Fibroblast of the conjunctiva (primary cell): ENCODE measurements at places on chromosomes 11 and 22.

DNA sequence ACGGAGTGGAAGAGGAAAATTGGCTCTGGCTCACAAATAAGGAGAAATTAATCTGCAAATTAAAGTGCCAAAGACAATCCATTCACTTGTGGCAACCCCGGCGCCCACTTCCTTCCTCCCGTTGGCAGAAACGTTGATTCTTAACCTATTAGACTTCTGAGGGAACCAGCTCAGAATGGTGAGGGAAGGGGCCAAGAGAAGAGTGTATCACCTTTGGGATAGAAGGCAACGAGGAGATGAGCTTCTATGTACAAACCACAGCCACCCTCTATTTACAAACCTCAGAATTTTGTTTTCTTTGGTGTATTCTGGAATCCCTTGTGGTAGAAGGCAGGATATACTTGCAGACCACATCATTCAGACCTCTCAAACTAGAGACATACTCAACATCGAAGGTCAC, 1.1 kb downstream of the MB start:
- DNase-seq: no peak

- no peak for DNase-seq
Measured at GRCh38 chr11:90512846-90513245, 290.0 kb upstream of the CHORDC1 start.

GRCh38 chr11:14288189-14288935, 70.6 kb downstream of the RRAS2 start:
- peak; percentile 74 for DNase-seq

- no peak for DNase-seq
Measured at GRCh38 chr11:2903672-2904011, 18.1 kb upstream of the CDKN1C start.

GRCh38 chr22:38655519-38656255, 505 bp downstream of the FAM227A start:
- DNase-seq: no peak

DNA sequence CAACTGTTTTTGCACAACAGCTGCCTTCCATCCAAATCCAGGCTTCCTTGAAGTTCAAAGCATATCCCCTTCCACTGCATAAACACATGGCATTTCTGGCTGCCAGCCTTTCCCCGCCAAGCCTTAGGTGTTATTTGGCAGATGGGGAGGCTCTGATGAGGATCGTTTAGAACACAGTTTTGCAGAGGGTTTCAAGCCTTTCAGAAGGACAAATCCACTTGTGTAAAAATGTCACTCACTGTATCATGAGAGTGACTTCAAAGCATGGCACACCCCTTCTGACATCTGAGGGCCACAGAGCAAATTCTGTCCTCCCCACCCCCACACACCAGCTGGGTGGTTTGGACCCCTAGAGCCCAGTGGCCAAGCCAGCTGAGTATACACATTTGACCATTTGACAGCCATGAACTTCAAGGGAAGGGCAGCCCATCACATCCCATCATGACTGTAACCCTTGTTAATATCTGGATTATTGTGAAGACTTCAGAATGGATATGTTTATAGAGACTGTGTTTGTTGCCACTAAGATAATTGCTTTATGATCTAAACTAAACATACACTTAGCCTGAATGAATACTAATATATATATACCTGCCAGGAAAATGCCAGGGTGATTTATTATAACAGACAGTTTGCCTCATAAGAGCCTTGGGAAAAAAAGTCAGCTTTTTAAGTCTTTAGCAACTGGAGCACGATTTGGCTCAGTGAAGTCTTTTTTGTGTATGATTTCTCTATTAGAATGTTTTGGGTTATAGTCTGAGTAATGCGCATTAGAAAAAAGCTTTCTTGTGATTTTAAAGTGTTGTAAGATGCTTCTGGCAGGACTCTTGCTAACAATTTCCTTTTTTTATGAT, 31.9 kb downstream of the FBLN1 start:
- no peak for DNase-seq

DNA sequence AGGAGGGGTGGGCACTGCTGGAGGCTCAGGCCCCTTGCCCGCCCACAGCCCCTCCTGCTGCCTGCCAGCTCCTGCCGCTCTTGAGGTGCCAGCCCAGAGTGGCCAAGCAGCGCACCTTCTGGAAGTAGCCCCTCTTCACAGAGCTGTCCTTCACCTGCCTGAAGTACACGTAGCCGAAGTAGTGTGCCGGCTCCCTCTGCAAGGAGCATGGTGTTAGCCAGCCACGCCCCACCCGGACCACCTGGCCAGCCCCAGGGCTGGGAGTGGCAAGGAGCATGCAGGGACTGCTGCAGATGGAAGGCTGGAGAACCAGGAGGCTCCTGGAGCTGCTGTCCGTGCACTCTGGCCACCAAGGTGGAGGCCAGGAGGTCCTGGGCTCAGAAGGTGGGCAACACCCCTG, 9.6 kb downstream of the DENND6B start:
- DNase-seq: no peak

DNA sequence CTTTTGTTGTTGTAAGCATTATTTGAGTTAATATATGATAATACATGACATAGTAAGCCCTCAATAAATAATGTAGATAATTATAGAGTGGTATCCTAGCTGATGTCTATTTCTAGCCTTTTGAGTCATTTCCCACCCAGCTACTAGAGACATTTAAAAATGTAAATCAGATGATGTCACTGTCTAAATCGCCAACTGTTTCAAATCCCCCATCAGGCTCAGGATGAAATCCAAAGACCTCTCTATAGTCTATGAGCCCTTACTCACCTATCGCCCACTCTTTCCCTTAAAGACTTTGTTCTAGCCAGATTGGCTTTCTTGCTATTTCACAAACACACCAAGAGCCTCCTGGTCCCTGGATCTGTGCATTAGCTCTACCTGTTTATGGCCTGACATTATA, 135.4 kb upstream of the PLET1 start:
- no peak for DNase-seq
